ENCODE measurements at places on chromosomes 5 and 9.

GRCh38 chr5:142439207-142439860, 114.5 kb upstream of the SPRY4 start:
- DNase-seq, result no peak

- DNase-seq, result no peak
Measured at GRCh38 chr9:129322022-129322621, 144.1 kb upstream of the IER5L start.

- DNase-seq, result no peak
Measured at GRCh38 chr5:68529581-68529980, 314.0 kb downstream of the PIK3R1 start.

GRCh38 chr9:133122935-133123611, 2.0 kb upstream of the RALGDS start:
- no peak for DNase-seq

DNA sequence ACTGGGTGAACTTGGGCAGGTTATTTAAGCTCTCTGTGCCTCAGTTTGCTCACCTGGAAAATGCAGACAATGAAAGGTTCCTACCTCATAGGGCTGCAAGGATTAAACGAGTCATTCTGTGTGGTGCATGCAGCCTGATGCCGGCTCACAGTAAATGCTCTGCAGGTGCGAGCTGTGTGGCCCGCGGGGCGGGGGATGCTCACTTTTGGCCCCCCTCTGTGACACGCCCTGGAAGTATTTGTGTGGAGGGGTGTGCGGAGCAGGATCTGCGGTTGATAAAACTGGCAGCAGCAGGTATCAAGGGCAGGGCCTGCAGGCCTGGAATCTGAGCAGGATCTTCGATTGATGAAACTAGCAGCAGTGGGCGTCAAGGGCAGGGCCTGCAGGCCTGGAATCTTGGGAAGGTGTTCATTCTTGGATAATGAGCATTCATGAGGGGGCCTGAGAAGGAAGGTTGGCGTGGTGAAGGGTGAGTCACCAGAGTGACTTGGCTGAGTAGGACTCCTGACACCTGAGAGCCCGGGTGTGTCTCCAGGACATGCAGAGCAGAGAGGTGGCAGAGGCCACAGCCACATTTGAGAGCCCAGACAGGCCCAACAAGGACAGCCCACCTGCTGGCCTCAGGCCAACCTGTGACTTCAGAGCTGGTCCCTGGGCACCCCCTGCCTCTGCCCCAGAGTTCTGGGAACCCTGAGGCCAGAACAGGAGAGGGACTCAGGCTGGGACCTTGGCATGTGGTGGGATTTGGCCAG, 11.9 kb downstream of the UNC5A start:
- no peak for DNase-seq

DNA sequence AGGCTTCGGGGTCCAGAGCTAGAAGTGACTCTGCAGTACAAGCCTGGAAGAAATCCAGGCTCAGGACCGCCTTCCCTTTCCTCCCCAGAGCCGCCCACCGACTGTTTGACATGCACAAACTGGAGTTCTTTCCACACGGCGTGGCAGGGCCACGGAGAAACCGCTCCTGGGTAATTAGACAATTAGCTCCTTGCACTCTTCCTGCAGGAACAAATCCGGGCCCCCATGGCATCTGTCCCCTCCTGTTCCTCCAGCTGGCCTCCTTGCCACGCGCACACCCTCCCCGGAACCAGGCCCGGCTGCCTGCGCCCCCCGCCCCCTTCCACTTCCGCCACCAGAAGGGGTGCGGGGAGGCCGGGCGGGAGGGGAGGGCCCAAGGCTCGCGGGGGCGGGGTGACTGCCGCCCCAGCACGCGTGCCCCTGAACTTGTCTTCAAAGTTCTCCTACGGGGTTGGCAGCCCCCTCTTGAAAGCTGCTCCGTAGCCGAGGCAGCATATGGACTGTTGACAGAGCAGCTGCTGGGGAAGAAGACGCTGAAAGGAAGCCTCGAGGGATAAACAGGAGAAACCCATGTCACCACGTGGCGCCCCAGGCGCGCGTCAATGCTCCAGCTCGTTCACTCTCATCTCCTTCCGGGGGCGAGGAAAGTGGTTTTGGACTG, 74.3 kb downstream of the SEC61B start:
- no peak for DNase-seq

GRCh38 chr5:36660397-36661049, 54.1 kb downstream of the SLC1A3 start:
- DNase-seq, result no peak

- no peak for DNase-seq
Measured at GRCh38 chr9:137271696-137272076, 5.8 kb upstream of the TOR4A start.

DNA sequence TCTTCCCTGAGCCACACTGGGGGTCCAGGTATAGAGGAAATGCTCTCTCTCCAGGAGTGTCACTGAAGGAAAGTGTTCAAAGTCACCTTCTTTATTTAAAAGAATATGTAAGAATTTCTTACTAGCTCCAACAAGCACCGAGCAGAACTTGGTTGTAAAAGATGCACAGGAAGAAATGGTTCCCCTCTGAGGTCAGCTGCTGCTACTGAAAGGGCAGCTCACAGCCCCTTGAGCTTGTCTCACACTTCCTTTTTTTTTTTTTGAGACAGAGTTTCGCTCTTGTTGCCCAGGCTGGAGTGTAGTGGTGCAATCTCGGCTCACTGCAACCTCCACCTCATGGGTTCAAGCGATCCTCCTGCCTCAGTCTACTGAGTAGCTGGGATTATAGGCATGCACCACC, 77.2 kb downstream of the PRRT1B start:
- no peak for DNase-seq

- DNase-seq, result no peak
Measured at GRCh38 chr5:160799184-160799583, 52.8 kb downstream of the ATP10B start.

DNA sequence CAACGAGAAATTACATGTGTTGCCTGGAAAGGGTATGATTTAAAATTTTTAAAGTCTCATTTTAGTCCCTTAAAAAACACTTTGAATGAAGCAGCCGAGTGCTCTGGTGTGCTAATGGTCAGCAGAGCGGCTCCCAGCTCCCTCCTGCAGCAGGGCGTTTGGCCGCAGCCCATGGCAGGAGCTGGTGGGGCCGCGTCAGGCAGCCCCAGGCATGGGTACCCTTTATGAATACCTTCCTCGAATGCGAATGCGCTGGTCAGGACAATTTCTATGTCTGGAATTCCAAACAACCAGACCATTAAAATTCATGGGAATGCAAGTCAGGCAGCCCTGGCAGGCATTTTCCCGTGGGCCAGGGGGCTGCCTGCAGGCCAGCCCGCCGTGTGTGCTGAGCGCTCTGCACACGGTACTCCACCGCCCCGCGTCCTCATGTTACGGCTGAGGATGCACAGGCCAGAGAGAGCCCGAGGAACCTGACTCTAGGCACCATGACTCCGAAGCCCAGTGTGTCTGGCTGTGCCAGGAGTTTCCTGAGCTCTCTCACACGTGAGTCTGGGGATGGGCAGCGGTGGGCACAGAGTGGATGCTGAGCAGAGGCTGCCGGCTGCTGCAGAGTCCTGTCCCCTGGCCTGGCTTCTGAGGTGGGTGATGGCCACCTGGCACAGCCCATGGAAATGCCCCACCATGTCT, 123.7 kb downstream of the WNK2 start:
- DNase-seq, result no peak

GRCh38 chr5:104456122-104456521, 893.5 kb upstream of the NUDT12 start:
- DNase-seq, result no peak

GRCh38 chr5:1299961-1300360, 5.1 kb upstream of the TERT start:
- DNase-seq, result no peak

DNA sequence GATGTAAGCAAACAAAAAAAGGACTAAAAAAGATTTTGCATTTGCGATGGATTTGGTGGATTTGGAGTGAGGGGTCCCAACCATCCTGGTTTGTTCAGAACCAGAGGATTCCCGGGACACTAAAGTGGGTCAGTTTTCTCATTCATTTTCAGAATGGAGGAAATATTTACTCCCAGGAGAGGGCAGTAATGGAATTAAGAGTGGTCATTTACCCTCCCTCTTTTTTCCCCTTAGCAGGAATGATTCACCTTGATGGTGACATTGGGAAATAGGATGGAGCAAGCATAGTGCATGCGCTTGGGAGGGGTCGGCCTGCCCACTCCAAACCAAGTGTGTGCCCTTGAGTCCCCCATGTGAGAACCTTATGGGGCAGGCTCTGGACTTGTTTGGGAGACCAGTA, 164.2 kb upstream of the PUM3 start:
- DNase-seq, result no peak

GRCh38 chr9:132201780-132202703, 40.2 kb downstream of the NTNG2 start:
- no peak for DNase-seq

DNA sequence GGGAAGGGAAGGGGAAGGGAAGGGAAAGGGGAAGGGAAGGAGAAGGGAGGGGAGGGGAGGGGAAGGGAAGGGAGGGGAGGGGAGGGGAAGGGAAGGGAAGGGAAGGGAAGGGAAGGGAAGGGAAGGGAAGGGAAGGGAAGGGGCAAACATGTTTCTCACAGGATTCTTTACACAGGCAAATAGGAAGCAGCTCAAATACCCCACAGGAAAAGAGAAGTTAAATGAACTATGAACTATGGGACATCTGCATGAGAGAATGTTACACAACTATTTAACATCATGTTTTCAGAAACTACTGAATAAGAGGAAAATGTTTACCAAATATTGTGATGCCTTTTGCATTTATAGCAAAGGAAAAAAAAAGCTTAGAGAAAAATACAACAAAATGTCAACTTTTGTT, 125.4 kb upstream of the SLC30A5 start:
- DNase-seq, result no peak

Data from stimulated activated CD8-positive, alpha-beta memory T cell treated with anti-CD3 and anti-CD28 coated beads, Interleukin-4, amount 100 ng/mL, for 4 hours (primary cell).